ENCODE measurements at places on chromosomes 5 and 9.

DNA sequence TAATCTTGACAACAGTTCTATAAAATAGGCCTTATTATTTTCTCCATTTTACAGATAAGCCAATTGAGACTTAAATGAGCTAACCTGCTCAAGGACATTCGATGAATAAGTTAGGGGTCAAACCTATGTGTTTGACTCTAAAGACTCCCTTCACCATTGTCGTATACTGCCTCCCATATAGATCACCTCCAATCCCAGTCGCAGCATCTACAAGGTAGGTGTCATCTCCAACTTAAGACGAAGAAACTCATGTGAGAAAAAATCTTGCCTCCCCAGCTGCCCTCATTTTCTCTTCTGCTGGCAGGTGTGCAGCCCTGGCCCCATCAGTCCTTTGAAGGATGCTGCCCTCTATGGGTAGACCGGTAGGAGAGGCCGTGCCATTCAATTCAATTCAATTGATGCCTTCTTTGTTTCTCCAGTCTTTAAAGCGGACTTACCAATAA is 75.2 kb upstream of the SMARCA2 start:
- DNase-seq, result no peak

DNA sequence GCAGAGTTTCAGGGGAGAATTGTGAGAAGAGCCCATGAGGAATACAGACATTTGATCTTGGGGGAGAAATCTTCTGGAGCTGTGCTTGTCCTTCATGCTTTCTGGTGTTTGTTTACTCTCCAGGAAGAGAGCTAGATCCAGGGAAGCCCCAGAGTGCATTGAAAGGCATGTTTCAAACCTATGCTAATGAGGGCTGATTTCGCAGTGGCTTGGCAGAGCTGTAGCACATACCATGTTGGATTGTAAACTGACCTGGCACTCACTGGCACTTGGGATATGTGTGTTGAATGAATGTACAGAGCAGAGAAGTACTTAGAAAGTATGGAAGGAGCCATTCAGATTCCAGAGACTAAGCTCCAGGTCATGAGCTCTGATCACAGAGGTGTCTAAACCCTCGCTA is 30.9 kb downstream of the TNFSF8 start:
- no peak for DNase-seq

DNA sequence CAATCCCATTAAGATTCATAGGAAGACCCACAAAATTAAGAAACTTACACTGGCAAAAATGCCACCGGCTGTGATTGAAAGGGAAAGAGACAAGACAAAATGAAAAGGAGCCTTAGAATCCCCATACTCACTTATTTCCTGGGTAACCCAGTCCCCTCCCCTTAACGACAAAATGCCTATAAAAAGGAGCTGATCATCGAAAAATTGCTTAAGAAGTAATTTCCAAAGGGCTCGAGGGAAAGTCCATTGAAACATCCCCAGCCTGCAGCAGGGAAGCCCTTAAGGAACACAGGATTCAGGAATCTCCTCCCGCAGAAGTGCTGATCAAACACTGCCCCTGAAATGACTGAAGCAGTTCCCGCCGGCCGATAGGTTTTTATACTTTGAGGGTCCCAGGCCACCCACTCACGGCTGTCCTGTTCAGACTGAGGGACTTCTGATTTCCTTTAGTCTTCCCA is 677 bp upstream of the ZNF79 start:
- DNase-seq, result no peak

DNA sequence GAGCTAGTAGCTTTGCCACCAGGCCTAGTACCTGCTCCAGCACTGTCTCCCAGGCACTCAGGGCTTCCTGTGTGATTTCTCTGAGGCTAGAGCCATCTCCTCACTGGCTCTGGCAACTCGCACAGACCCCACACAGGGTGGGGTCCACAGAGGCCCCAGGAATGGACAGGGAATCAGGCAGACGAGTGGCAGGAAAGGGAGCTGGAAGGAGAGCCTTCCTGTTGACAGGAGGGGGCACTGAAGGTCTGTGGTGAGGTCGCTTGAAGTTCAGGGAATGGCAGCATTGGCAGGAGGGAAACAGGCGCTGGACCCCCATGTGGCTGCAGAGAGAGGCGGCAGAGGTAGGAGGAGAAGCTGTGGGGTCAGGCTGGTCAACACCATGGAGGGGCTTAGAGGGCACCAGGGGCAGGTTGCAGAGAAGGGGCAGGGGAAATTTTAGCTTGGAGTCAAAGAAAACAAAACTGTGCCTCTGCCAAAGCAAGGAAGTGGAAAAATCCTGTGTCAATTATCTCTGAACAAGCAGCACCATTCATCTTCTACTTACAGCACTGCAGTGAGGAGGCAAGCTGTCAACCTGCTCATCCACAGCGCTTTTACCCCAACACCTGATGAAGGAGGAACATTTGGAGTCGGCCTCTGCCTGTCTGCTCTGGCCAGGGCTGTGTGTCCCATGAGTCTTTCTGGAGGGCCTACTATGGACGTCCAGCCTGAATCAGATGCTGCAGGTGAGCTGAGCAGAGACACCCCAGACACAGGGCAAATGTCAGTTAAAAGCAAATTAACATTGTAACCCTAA is 270.2 kb downstream of the FSTL4 start:
- no peak for DNase-seq

DNA sequence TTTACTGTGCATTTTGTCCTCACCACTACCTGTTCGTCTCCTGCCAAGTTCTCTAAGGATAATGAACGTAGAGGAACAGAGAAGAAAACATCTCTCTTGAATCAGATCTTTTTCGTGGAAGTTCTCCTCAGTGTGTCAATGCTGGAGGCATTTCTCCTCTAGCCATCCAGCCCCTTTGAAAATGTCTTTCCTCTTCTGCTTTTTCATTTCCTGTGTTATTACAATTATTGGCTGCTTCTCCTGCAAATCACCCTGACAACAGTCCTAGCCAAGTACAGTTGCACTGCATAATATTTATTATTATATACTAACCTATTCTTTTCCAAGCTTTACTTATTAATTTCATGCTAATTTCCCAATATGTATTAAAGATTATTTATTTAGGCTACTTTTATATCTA is 61.8 kb upstream of the TRPM3 start:
- no peak for DNase-seq

DNA sequence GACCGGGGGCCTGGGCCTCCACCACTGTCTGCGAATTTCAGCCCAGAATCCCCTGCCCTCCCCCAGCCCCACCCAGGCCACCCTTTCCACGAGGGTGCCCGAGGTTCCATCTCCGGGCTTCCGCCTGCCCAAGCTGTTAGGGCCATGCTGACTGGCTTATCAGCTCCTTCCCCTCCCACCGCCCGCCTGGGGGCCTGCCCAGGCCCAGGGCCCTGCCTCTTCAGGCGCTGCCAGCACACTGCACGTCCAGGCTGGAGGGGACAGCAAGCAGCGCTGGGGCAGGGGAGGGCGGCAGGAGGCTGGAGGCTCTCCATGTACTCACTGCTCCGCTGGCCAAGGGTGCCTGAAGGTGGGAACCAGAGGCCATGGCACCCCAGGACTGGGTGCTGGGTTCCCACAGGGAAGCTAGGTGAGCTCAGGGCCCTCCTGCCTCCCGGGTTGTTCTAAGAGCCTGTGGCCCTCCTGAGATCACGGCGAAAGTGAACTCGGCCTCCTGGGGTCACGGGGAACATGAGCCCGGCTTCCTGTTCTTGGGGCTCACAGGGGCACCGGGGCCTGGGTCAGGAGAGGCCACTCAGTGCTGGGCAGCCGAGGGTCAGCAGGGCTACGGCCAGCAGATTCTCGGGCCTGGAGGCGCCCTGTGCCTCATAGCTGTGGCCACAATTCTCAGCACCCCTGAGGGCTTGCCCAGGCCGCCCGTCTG is 57.7 kb upstream of the EGFL7 start:
- peak; percentile 64 for DNase-seq

DNA sequence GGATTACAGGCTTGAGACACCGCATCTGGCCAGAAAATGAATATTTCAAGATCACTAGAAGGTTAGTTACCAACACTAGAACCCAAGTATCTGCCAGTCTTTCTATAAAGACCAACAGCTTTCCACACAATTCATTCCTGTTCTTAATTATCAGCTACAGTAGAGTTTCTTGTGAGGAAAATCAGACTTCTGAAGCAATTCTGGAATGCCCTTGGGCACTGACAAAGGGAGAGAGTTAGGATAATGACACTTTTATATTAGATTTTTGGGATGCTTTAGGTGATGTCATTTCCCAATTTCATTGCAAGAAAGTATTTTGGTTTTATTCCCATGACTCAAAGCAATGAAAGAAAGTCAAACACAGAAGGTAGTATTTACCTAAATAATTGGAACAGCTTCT is 497.0 kb upstream of the TUSC1 start:
- no peak for DNase-seq

- DNase-seq, result no peak
Observed at GRCh38 chr5:154209591-154210081, 19.1 kb downstream of the GALNT10 start.

- DNase-seq, result no peak
Observed at GRCh38 chr5:7851617-7852289, 820 bp upstream of the CFAP90 start.

- DNase-seq, result no peak
Observed at GRCh38 chr9:615756-616155, 225.7 kb upstream of the DMRT1 start.

GRCh38 chr9:122131401-122132001 is 28.1 kb downstream of the NDUFA8 start:
- peak; percentile 67 for DNase-seq

GRCh38 chr5:174571662-174572397 is 152.6 kb upstream of the MSX2 start:
- DNase-seq, result peak; percentile 48

DNA sequence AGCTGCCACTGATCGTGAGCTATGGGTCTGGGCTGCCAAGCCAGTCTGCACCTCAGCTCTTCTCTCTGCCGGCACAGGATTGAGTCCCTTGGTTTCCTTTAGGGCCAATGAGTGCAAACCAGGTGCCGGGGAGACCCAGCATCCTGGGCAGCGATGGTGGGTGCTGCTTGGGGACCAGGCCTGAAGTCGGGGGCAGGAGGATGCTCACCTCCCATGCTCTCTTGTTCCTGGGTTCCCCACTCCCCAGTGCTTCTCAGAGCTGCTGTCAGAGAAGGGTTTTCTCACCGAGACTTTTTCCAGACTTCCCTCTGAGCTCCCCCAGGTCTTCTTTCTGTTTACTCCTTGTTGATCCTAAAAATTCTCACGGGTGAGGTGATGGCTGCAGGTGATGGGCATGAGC is 61.2 kb downstream of the IRX1 start:
- no peak for DNase-seq

DNA sequence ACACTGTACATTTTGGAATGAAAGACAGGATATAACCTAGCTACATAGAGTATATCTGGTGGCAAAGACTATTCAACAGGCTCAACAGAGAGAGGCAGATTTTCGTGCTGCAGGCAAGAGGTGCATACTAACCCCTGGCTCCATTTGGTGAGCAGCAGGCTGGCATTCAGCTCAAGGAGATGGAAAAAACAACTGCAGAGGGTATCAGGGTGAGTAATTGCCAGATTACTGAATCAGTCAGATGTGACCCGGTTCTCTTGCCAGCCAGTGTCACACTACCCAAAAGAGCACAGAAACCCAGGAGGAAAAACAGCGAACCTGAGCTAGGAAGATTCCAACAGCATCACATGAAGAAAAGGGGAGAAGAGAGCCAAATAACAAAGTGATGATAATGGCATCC is 130.4 kb upstream of the PRLR start:
- no peak for DNase-seq

- DNase-seq, result no peak
Observed at GRCh38 chr9:98062161-98062560, 5.6 kb downstream of the NANS start.

DNA sequence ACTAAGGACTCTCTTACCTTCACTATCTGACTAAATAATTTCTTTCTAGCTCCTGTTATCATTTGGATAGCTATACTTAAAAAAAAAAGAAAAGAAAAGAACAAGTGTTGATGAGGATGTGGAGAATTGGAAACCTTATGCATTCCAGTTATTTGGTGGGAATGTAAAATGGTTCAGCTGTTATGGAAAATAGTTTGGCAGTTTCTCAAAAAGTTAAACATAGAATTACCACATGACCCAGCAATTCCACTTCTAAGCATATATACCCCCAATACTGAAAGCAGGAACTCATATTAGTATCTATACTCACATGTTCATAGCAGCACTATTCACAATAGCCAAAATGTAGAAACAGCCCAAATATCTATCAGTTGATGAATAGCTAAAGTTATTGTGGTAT is 61.1 kb downstream of the GNA14 start:
- no peak for DNase-seq

- no peak for DNase-seq
Observed at GRCh38 chr5:170886210-170886894, 24.5 kb downstream of the RANBP17 start.

DNA sequence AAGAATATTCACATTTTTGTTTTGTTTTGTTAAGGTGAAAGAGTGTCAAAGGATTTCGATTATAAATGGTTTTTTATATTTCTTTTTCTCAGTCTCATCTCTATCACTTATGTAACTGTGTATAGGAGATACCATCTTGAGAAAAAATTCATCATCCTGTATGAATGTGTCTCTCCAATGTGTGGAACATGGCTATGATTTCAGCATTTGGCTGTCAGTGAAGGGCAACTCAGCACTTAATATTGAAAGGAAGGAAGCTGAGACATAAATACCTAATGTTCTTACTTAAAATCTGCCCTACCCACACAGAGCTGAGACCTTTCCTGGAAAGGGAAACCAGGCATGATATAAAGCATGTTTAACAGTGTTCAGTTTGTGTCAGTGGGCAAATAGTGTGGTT is 474.2 kb upstream of the RIOK2 start:
- DNase-seq, result no peak

GRCh38 chr5:58751222-58751837 is 168.5 kb downstream of the RAB3C start:
- DNase-seq, result no peak
